ENCODE measurements at places on chromosomes 1 and 21.

- DNase-seq = no peak
Observed at GRCh38 chr1:228512781-228513198, 25.6 kb downstream of the RNF187 start.

DNA sequence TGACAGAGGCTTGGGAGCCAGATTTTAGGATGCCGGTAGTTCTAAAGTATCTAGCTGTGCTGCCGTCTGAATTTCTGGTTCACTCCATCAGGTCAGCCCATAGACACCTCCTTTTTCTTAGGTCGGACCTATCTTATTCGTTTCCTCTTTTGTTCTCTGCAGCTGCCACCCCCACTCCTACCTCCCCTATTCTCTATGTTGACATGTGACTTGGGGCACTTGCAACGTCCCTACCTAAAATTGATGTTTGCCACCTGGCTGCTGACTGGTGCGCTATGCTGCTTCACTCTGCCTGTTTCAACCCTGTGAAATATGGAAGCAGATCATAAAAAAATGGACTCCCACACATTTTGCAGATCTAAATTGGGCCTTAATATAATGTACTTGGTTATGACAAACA, 55.3 kb downstream of the PBX1 start:
- DNase-seq = no peak

DNA sequence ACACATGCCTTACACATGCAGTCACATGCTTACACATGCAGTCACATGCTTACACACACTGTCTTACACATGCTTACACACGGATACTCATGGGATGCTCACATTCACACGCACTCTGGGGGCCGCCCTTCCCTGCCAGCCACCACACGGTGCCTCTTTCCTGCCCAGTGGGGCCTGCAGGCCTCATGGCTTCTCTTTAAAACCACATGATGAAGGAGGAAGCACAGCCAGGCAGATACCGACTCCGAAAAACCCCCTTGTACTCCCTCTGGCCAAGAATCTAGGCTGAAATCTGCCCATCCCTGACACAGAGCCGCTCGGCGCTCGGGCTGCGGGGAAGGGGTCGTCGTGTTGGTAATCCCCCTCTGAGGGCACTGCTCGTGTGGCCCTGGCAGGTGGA, 113.0 kb downstream of the PRDM16 start:
- DNase-seq = no peak

DNA sequence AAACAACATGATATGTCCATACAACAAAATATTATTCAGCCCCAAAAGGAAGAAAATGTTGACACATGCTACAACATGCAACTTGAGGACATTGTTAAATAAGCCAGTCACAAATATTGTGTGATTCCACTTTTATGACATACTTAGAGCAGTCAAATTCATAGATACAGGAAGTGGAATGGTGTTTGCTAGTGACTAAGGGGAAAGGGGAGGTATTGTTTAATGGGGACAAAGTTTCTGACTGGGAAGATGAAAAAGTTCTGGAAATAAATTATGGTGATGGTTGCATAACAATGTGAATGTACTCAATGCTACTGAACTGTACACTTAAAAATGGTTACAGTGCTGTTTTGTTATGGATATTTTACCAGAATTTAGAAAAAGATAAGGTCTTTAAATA, 77.7 kb downstream of the RHOU start:
- DNase-seq = no peak

GRCh38 chr1:8312235-8313218, 5.4 kb upstream of the SLC45A1 start:
- no peak for DNase-seq

DNA sequence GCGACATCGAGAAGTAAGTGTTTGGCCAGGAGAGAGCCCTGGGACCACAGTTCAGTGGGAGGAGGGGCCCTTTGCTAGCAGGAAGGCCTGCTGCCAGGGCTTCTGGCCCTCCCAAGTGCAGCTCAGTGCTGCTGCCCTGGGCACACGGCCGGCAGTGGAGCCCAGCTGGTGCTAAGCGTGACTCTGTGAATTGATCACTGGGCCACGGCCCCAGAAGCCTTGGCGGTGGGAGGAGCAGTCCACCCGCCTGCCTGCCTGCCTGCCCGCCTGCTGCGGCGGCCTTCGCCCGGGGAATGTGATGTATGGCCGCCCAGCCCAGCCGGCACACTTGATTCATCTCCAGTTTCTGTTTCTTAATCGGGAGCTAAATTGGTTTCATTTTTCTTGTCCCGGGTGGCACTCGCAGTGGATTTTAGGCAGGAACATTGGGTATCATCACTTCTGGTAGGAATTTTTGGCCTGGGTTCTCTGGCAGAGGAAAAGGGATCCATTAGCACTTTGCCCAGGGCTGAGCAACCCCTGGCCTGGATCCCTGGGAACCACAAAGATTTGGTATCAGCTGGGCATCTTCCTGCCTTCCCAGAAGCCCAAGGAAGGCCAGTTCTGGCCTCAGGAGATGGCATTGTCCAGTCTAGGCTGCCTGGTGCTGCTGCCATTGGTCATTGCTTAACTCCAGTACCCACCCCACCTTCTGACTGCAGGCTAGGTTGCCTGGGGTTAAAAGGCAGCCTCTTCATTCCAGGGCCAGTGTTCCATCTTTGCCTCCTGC, 28.6 kb downstream of the TMEM53 start:
- no peak for DNase-seq

DNA sequence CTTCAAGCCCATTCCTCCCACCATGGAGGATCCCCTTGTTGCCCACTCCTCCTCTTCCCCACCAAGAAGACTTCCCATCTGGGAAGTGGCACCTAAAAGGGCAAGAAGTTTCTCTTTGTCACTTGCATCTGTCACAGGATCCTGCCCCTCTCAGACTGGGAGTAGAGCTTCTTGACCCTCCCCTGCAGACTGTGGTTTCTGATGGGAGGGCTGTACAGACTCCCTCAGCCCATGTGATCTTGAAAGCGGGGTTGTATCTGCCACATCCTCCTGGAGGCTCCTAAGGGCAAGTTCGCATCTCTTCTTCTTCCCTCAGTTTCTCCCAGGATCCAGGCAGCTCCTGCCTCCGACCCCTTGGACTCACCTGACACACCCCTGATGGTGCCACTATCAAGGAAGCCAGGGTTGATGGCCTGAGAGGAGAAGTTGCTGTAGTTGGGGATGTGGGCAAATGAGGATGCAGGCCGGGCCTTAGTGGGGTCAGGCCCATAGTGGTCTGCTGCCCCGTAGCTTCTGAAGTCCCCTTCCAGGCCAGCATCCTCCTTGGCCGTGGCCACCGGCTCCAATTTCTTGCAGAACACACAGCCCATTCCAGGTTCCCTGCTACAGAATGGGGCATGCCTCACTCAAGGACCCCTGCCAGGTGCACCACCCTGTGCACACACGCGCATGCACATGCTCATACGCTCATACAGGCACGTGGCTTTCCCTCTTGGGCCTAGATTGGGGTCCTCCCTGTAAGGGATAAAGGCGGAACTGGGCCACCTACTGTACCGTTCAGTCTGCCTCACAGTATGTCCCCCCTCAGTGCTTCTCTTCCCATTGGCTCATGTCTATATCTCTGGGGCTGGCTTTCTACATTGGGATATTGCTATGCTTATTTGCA, 11.4 kb downstream of the FGR start:
- no peak for DNase-seq

DNA sequence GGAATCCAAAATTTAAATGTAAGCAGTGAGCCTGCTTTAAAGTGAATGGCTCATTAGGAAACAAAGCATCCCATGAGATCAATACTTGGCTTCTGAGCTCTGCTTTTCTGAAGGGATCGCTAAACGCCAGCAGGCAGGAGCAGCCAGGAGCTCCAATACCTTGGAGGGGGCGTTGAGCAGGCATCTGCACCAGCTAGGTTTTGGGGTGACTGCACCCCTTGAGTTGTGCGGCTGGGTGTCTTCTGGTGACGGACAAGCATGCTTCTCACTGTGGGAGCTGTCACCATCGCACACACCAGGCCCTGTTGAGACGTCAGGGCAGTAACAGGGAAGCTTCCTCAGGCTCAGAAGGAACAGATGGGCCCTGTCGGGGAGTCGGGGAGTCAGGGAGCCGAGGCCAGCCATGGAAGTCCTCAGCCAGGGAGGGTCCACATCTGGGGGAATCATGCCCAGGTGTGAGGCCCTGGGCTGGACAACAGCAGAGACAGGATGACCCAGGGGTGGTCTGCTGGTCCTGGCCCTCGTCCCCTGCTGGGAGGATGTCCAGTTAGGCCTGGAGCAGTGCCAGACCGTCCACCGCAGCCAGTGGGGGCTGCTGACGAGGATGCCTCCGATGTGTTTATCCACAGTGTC, 57.9 kb upstream of the ADARB1 start:
- no peak for DNase-seq

Data from stimulated activated CD4-positive, alpha-beta T cell treated with anti-CD3 and anti-CD28 coated beads, TNF-alpha, amount 100 ng/mL, for 24 hours (primary cell).